Bronchial epithelial cell (primary cell): ENCODE measurements at places on chromosomes 2 and 18.

DNA sequence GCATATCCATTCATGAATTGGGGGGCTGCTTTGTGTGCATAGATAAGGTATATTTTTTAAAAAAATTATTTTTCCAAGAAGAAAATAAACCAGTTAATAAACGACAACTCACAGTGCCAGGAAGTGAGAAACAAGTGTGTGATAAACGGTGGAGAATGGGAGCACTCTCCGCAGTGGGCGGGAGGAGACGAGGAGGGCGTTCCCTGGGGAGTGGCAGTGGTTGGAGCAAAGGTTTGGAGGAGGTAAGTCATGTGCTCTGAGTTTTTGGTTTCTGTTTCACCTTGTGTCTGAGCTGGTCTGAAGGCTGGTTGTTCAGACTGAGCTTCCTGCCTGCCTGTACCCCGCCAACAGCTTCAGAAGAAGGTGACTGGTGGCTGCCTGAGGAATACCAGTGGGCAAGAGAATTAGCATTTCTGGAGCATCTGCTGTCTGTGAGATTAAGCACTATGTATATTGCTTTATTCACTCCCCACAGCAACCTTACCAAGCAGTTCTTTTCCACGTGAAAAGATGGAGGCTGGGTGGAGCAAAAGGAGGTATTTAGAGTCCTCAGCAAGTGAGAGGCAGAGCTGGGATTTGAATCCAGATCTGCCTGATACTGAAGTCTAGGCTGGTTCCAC, 27.0 kb upstream of the CASP8 start:
- DNase-seq: peak; percentile 75

DNA sequence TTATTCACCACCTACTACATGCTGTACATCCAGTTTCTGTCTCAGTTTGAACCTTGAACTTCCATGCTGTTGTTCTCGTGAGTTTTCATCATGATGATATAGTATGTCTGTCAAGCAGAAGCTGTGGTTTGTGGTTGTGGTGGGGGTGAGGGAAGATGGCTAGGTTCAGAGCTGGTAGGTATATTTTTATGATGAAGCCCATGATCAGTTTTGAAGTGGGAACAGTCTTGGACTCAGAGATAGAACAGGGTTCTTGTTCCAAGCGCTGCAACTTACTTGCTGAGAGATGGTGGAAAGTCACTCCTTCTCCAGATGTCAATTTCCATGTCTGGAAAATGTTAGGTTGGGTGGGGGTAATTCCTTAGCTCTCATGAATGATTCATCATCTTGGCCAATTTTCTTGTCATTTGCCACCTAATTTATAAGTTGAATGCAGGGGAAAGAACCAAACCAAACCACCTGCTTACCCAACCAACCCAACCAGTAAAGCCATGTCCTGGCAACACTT, 21.6 kb downstream of the PMAIP1 start:
- no peak for DNase-seq

DNA sequence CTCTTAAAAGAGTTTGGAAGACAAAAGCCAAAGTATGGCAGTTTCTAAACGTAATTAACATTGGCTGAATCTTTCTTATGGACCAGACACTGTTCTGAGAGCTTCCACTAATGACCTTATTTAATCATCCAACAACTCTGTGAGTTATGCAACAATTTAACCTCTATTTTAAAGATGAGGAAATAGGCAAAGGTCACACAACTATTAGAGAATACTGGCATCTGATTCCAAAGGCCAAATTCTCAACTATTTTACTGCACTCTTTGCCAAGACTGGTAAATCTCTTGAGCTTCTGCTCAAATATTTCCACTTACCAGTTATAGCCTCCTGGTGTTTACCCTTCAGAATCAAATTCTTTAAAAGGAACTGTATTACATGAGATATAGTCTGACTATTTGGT, 42.1 kb upstream of the ERMN start:
- DNase-seq: no peak

DNA sequence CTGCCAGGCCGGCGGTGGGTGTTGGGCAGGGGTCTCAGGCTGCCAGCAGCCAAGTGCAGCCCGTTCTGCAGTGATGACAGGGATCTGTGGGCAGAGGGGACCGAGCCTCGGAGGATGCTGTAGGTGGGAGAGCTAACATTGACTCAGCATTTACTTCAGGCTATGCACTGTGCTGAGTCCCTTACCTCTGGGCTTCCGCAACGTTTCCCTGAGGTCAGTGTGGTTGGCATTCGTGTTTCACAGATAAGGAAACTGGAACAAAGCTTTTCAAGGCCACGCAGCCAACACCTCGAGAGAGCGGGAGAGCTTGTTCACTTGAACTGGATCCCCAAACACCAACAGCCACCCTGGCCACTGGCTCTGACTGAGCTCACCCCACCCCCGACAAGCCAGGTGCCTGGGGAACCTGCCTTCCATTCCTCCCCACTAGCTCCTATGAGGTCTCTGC, 839 bp upstream of the GPR148 start:
- DNase-seq: peak; percentile 41
